Central memory CD8-positive, alpha-beta T cell (primary cell): ENCODE measurements at places on chromosomes 6 and 20.

DNA sequence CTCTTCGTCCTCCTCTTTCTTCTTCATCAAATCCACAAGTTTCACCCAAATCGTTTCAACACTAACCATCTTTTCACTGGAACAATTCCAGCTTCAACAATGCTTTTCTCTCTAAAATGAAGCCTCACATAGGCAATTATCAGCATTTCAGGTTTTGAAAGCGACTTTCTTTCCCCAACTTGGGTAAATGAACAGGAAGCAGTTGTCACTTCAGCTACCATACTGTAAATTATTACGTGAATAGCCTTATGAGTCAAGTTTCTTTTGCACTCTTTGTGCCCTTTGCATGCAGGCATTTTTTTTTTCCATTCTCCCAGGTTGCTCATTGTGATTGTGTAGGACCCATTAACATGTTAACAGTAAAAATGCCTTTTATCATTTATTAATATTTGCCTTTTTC is 121.7 kb upstream of the BTBD3 start:
- H3K27ac ChIP-seq: no peak overlapping the region
- no peaks in the 10 kb centered on the region for H3K27me3 ChIP-seq
- H3K4me1 ChIP-seq: no peaks in the 10 kb centered on the region
- no peak for DNase-seq
- no peak overlapping the region for H3K4me3 ChIP-seq

- H3K4me1 ChIP-seq: no peaks in the 10 kb centered on the region
- no peak overlapping the region for H3K4me3 ChIP-seq
- H3K27me3 ChIP-seq: peaks cover 4% of the 10 kb centered on the region
- no peaks in the 10 kb centered on the region for H3K36me3 ChIP-seq
- no peak overlapping the region for H3K27ac ChIP-seq
Observed at GRCh38 chr20:54137115-54137514, 36.7 kb downstream of the CYP24A1 start.

DNA sequence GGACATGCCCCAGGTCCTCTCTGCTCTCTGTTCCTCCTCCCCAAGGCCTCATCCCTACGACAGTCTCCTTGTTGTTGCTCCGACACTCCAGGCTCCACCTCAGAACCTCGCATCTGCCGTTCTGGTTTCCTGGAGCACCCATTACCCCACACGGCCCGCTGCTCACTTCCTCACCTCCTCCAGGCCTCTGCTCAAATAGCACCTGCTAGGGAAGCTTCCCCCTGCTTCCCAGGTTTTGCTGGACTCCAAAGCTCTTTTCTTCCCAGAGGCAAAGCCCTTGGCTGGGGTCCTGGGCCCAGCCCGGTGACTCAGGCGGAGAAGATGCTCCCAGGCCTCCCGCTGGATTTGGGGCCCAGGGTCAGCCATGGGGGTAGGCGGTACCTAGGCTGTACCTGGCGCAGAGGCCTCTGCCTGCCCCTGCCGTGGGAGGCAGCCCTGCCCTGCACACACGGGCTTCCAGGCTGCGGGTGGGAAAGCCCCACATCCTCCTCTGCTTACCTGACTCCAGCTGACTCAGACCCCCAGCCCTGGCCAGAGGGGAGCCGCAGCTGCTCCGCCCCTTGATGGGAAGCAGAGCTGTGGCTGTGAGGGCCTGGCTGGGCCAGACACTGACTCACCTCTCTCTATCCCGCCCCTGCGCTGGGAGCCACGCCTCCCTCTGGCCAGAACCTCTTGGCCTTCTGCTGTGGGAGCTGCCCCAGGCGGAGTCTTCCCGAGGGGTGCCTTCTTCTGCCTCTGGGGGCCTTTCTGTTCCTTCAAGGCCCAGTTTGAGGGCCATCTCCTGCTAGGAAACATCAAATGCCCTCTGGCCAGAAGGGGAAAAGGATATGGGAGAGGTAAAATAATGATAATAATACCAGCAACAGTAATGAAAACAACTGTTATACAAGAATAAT is 130.5 kb downstream of the CEBPB start:
- H3K27me3 ChIP-seq: peaks cover 22% of the 10 kb centered on the region
- no peak for DNase-seq
- peak overlapping the region; percentile 35 for H3K27ac ChIP-seq
- no peaks in the 10 kb centered on the region for H3K4me1 ChIP-seq
- no peaks in the 10 kb centered on the region for H3K36me3 ChIP-seq

GRCh38 chr6:43060034-43060754 is 763 bp downstream of the KLC4 start:
- peak overlapping the region; percentile 98 for H3K27ac ChIP-seq
- DNase-seq: no peak
- no peaks in the 10 kb centered on the region for H3K27me3 ChIP-seq

DNA sequence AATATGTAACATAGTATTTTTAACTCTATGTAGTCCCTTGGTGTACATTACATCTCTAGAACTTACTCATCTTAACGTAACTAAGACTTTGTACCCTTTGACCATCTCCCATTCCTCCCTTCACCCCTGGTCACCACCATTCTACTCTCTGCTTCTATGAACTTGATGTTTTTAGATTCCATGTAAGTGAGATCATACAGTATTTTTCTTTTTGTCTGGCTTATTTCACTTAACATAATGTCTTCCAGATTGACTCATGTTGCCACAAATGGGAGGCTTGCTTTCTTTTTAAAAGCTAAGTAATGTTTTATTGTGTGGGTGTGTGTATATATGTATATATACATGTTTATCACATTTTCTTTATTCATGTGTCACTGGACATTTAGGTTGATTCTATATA is 55.8 kb downstream of the TMEM200A start:
- no peak overlapping the region for H3K27ac ChIP-seq
- H3K36me3 ChIP-seq: no peaks in the 10 kb centered on the region
- no peak for DNase-seq
- H3K4me1 ChIP-seq: no peaks in the 10 kb centered on the region
- no peak overlapping the region for H3K4me3 ChIP-seq

DNA sequence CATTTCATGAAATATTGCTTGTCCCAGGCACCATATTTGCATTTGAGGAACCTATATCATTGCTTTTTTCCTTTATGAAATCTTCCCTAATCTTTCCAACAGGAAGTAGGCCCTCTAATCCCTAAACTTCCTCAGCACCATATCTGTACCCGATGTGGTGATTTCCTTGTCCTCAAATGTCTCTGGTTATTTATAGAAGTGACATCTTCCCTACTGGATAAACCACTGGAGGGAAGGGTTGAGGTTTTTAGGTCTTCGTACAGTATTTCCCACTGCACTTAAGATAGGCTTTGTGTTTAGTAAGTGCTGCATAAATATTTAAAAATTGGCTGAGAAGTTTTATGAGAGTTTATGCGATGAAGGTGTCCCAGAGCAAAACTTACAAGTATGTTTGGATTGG is 54.9 kb upstream of the TMEM170B start:
- H3K27me3 ChIP-seq: no peaks in the 10 kb centered on the region
- H3K27ac ChIP-seq: no peak overlapping the region
- H3K4me3 ChIP-seq: no peak overlapping the region
- H3K36me3 ChIP-seq: no peaks in the 10 kb centered on the region
- no peak for DNase-seq

GRCh38 chr20:55153001-55153645 is 677.7 kb downstream of the DOK5 start:
- H3K27me3 ChIP-seq: no peaks in the 10 kb centered on the region
- DNase-seq: no peak
- H3K36me3 ChIP-seq: no peaks in the 10 kb centered on the region

GRCh38 chr6:169172456-169172855 is 81.2 kb downstream of the THBS2 start:
- no peak for DNase-seq
- no peaks in the 10 kb centered on the region for H3K4me1 ChIP-seq
- no peak overlapping the region for H3K4me3 ChIP-seq

GRCh38 chr6:106745824-106746582 is 116.6 kb downstream of the QRSL1 start:
- H3K27me3 ChIP-seq: peaks cover 55% of the 10 kb centered on the region
- H3K36me3 ChIP-seq: no peaks in the 10 kb centered on the region
- no peak for DNase-seq
- H3K4me1 ChIP-seq: no peaks in the 10 kb centered on the region
- no peak overlapping the region for H3K27ac ChIP-seq

DNA sequence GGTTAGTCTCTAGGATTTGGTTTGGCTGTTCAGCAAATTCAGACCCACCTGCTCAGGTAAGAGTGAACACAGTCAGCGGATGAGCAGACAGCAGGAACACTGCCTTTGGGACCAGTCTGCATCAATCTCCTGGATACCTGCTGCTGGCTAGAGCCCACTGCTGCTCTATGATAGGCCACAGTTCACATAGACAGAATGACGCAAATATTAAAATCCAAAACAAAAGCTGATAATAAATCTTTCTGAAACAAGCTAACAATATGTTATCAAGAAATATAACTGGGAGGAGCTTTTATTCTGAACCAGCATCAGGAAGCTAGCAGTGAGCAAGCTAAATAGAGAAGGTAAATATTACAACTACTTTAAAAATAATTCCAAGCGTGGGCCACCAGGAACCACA is at the start of gene TAAR1:
TSS of gene TAAR1 (minus strand) at position 101 of the 400 bp plus-strand sequence. CDS start 13,179 bp downstream, outside the sequence.
- no peak within 1 kb of the TSS for H3K4me3 ChIP-seq
- DNase-seq: no peak
- no peak within 1 kb of the TSS for H3K27ac ChIP-seq
- no peaks in the 10 kb centered on the region for H3K4me1 ChIP-seq
- no peaks in the 10 kb centered on the region for H3K27me3 ChIP-seq

DNA sequence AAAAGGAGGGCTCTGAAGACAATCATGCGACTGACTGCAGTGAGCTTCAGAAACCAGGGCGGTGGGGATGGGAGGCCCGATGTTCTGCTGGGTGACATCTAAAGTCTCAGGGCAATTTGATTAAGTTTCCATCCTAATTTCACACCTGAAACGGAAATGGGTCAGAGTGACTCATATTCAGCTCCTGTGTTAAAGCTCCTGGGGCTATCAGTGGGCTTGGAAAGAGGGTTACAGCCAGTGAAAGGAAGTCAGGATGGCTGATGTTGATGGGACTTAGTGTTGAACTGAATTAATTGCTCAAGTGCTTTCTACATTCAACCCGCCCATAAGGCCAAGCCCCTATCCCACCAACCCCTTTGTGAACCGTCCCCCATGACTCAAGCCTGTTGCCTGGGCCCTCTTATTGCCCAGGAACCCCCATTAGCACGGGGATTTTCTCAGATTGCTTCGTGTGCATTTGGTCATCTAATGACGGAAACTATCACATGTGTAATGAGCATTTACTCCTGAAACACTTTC is 47.1 kb upstream of the TBC1D7 start:
- H3K27ac ChIP-seq: peak overlapping the region; percentile 33
- H3K36me3 ChIP-seq: peaks cover 1% of the 10 kb centered on the region
- peak overlapping the region; percentile 63 for H3K4me3 ChIP-seq
- DNase-seq: no peak
- no peaks in the 10 kb centered on the region for H3K27me3 ChIP-seq
- peaks cover 32% of the 10 kb centered on the region for H3K4me1 ChIP-seq

DNA sequence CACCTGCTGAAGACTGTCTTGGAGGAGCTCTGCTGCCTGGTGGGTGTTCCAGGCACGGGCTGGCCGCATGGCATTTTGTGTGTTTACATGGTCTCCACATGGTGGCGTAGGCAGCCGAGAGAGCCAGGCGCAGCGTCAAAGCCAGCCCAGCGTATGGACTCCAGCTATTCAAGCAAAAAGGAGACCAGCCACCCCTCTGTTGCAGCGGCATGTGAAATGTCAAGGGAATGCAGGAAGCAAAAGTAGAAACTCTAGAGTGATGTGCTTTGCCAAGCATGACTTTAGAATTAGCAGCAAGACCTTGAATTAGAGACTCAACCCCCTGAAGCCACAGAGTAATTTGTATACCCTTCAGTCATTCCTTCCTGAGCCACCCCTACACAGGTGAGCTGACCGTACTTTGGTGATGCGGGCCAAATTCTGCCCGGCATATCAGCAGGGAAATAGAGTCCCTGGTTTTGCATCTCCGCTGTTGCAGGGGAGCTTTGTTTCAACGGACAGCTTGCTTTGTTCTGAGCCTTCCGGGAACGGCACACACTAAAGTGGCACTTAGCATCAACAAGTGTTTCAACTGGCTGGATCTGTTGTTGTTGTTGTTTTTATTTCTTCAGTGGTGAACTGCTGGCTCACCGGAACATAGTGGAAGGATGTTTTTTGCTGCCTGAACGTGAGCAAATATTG is 48.5 kb downstream of the FNDC1 start:
- peaks cover 5% of the 10 kb centered on the region for H3K4me1 ChIP-seq
- DNase-seq: no peak
- no peak overlapping the region for H3K27ac ChIP-seq
- H3K4me3 ChIP-seq: no peak overlapping the region

GRCh38 chr20:43508604-43509040 is 1.1 kb downstream of the L3MBTL1 start:
- DNase-seq: no peak
- H3K27ac ChIP-seq: no peak overlapping the region
- H3K36me3 ChIP-seq: peaks cover 2% of the 10 kb centered on the region
- H3K4me3 ChIP-seq: peak overlapping the region; percentile 55

DNA sequence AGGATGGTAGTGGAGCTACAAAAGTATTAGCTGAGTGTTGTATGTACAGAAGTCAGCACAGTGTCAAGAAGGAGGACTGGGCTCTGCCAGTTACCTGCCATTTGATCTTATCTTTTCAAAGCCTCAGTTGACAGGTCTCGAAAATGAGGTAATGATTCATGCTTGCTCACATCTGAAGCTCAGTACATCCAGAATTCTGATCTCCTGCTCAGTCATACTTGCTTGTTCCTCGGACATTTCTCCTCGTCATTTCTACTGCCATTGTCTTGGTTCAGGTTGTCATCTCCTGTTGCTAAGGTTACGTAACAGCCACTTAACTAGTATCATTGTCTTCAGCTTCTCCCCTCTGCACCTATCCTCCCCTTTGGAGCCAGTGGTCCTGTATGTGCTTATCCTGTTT is 89.5 kb downstream of the SLX4IP start:
- no peaks in the 10 kb centered on the region for H3K27me3 ChIP-seq
- DNase-seq: no peak
- peaks cover 2% of the 10 kb centered on the region for H3K36me3 ChIP-seq
- H3K27ac ChIP-seq: no peak overlapping the region
- H3K4me1 ChIP-seq: peaks cover 13% of the 10 kb centered on the region

DNA sequence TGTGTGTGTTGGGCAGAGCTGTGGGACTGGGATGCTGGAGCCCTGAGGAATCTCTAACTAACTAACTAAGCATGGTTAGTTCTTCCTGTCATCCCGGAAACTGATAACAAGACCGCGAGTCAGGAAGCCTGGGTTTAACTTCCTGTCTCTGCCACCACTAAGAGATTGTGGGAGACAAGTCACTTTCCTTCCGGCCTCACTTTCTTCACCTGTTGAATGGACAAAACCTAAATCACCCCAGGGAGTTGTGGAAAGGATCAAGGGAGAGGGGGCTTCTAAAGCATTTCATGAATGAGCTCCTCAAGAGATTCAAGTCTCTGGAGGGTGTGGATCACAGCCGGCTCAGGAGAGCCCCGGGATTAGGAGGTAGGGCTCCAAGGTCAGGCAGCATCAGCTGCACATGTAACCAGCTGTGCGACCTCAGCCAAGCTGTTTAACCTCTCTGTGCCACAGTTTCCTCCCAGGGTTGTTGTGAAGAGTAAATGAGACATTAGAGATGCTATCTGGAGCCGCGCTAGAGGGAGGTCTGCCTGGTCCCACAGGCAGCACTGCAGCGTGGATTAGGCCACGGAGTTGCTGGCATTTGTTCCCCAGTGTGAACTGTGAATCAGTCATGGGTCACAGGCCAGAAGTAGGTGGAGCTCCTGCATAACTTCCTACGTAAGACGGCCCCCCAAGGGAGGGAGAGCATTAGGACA is 105.1 kb downstream of the TOX2 start:
- peak overlapping the region; percentile 68 for H3K27ac ChIP-seq
- H3K4me3 ChIP-seq: peak overlapping the region; percentile 76
- peaks cover 18% of the 10 kb centered on the region for H3K27me3 ChIP-seq
- H3K36me3 ChIP-seq: peaks cover 2% of the 10 kb centered on the region
- no peak for DNase-seq
